ENCODE measurements at places on chromosomes 7 and 10.
A peak's percentile ranks its signal among the peaks of the same experiment; 100 is the strongest.

- DNase-seq = no peak
- H3K27ac ChIP-seq = no peak overlapping the region
- H3K27me3 ChIP-seq = no peaks in the 10 kb centered on the region
- H3K4me3 ChIP-seq = no peak overlapping the region
Observed at GRCh38 chr10:29411666-29412315, 122.9 kb downstream of the LYZL1 start.

GRCh38 chr10:72066318-72067284 is 21.8 kb downstream of the SPOCK2 start:
- no peaks in the 10 kb centered on the region for H3K27me3 ChIP-seq
- DNase-seq = no peak
- H3K4me3 ChIP-seq = no peak overlapping the region
- no peak overlapping the region for H3K27ac ChIP-seq
- peaks cover 13% of the 10 kb centered on the region for H3K4me1 ChIP-seq

GRCh38 chr7:120164-120991 is 72.0 kb upstream of the FAM20C start:
- no peak for DNase-seq
- H3K4me3 ChIP-seq = no peak overlapping the region
- H3K4me1 ChIP-seq = no peaks in the 10 kb centered on the region
- peaks cover 6% of the 10 kb centered on the region for H3K27me3 ChIP-seq
- H3K36me3 ChIP-seq = no peaks in the 10 kb centered on the region

GRCh38 chr10:118963341-118963740 is 66.2 kb upstream of the NANOS1 start:
- no peak for DNase-seq
- peaks cover 4% of the 10 kb centered on the region for H3K4me1 ChIP-seq
- H3K27me3 ChIP-seq = peaks cover 16% of the 10 kb centered on the region
- no peak overlapping the region for H3K4me3 ChIP-seq

- peaks cover 52% of the 10 kb centered on the region for H3K4me1 ChIP-seq
- no peak overlapping the region for H3K4me3 ChIP-seq
- H3K36me3 ChIP-seq = peaks cover 5% of the 10 kb centered on the region
- DNase-seq = no peak
Observed at GRCh38 chr10:79255007-79255507, 92.2 kb upstream of the PPIF start.

GRCh38 chr10:24215603-24216002 is 6.7 kb downstream of the KIAA1217 start:
- H3K4me1 ChIP-seq = no peaks in the 10 kb centered on the region
- H3K4me3 ChIP-seq = no peak overlapping the region
- no peak overlapping the region for H3K27ac ChIP-seq
- peaks cover 3% of the 10 kb centered on the region for H3K27me3 ChIP-seq

DNA sequence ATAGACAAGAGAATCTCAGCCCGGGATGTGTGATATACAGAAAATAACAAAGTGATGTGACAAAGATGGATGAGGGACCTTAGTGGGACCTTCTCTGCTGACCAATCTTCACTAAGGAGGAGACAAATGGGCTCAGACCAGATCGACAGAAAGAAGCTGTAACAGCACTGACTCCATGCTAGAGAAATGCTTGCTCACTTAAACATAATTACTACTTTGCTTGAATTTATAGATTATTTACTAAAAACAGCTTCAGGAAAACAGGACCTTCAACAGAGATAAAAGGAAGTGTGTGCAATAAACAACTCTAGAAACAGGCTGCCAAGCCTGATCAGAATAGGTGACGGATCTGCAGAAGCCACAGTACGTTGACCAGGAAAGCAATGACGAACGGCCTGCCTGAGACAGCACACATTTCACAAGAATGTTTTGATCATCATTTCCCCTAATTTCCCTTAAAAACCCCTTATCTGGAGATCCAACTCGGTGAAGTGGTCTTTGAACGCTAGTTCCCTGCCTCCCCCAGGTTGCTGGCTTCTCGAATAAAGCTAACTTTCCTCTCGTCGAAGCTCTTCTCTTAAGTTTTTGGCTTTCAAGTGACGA is 98.4 kb upstream of the STEAP1B start:
- no peak for DNase-seq
- no peak overlapping the region for H3K27ac ChIP-seq

DNA sequence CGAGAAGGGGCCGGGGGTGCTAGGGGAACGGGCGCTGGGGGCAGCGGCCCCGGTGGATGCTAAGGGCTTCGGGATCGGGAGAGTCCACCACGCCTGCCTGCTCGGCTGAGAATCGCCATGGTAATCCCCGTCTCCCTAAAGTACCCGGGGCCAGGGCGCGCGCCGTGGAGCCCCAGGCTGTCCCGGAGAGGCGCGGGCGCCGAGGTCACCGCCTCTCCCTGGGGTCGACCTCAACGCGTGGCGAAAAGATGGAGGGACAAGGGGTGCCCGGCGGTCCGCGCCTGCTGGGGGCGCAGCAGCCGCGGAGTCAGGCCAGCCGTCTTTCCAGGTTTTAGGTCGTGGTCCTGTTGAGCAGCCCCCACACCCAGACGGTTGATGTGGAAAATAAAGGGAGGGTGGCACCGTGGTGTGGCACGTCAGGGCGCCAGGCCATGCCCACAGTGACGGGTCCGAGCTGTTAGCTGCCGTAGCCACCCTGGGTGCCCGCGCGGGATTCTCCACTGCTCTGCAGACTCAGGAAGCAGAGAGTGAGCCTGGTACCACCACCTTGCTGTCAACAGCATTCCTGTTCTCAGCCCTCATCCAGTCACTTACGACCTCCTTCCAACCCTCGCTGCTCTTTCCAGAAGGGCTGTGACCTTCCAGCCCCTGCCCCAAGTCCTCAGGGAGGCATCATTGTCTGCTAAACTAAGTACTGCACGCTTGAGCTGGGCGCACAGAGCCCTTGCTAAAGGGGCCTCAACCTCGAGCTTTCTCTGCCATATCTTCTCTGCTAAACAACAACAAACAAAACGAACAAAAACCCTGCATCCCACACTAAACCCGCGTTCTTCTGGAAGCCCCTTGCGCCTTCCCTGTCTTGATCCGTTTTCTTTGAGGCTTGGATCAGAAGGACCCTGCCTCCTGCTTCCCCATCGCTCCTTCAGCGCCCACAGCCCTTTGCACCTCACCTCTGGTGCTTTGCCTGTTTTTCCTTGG is 666 bp downstream of the SMKR1 start:
- H3K27ac ChIP-seq = no peak overlapping the region
- no peak for DNase-seq
- peaks cover 5% of the 10 kb centered on the region for H3K27me3 ChIP-seq
- peak overlapping the region; percentile 78 for H3K4me3 ChIP-seq
- H3K4me1 ChIP-seq = peaks cover 19% of the 10 kb centered on the region
- no peaks in the 10 kb centered on the region for H3K36me3 ChIP-seq

- no peaks in the 10 kb centered on the region for H3K4me1 ChIP-seq
- H3K27me3 ChIP-seq = no peaks in the 10 kb centered on the region
- no peak for DNase-seq
- H3K36me3 ChIP-seq = no peaks in the 10 kb centered on the region
- no peak overlapping the region for H3K4me3 ChIP-seq
- H3K27ac ChIP-seq = no peak overlapping the region
Observed at GRCh38 chr7:47180516-47180826, 401.4 kb downstream of the TNS3 start.

- no peaks in the 10 kb centered on the region for H3K27me3 ChIP-seq
- DNase-seq = no peak
- no peaks in the 10 kb centered on the region for H3K4me1 ChIP-seq
- H3K27ac ChIP-seq = no peak overlapping the region
- H3K4me3 ChIP-seq = no peak overlapping the region
Observed at GRCh38 chr10:112716924-112717413, 233.1 kb upstream of the TCF7L2 start.

DNA sequence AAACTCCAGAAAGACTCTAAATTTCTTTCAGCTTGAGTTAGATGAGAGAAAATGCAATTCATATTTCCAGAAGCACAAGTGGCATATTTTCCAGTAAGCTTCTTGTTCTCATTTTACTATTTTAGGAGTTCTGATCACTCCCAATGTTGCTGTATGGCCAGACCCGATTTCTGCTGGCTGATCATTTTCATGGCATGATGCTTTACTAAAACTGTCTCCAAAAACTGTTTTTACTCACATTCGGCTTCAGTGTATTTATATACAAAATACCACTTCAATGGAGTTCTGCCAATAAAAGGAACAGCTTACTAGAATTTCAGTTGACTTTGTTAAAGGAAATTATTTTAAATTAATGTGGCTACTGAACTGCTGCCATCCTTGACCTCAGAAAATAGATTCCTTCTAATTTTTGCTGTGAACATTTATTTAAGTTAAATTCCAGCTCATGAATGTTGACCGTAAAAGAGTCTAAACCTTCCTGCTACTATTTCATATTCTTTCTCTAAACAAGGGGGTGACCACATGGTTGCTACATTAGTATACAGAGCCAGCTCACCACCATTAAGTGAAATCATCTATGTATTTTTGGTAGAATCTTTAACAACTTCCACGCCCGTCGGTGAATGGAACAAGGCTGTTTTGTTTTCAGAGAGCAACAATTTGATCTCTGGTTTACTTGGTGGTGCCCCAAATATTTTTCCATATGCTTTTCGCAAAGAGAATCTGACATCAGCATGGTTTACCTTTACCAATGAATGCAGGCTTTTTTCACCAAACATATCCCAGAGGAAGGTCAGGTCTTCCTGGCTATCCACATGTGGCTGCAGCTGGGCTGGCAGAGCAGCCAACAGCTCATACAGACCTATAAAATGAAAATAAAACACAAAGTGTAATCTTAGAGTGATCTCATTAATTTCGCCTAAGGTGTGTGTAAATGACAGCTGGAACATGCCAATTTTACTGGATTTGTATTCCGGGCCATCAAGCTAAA is 101.2 kb downstream of the MPP7 start:
- H3K4me1 ChIP-seq = no peaks in the 10 kb centered on the region
- no peak overlapping the region for H3K27ac ChIP-seq
- H3K36me3 ChIP-seq = no peaks in the 10 kb centered on the region
- no peak overlapping the region for H3K4me3 ChIP-seq
- DNase-seq = no peak
- H3K27me3 ChIP-seq = no peaks in the 10 kb centered on the region

- DNase-seq = no peak
- no peaks in the 10 kb centered on the region for H3K36me3 ChIP-seq
- no peaks in the 10 kb centered on the region for H3K4me1 ChIP-seq
- peaks cover 17% of the 10 kb centered on the region for H3K27me3 ChIP-seq
Observed at GRCh38 chr7:118615-119391, 73.6 kb upstream of the FAM20C start.

GRCh38 chr10:49187950-49188761 is at the start of gene TMEM273:
Gene TMEM273, minus strand, starts transcription at chr10:49188391. Its CDS starts 55 bp downstream, at chr10:49188336.
- DNase-seq = peak; percentile 81
- H3K27ac ChIP-seq = peak within 1 kb of the TSS; percentile 80
- H3K36me3 ChIP-seq = peaks cover 9% of the 10 kb centered on the region
- H3K4me3 ChIP-seq = peak within 1 kb of the TSS; percentile 78

GRCh38 chr7:4163565-4164203 is 518.4 kb upstream of the FOXK1 start:
- H3K4me1 ChIP-seq = no peaks in the 10 kb centered on the region
- no peak overlapping the region for H3K27ac ChIP-seq
- H3K27me3 ChIP-seq = no peaks in the 10 kb centered on the region
- no peak overlapping the region for H3K4me3 ChIP-seq
- no peak for DNase-seq

- no peaks in the 10 kb centered on the region for H3K36me3 ChIP-seq
- DNase-seq = no peak
- no peaks in the 10 kb centered on the region for H3K4me1 ChIP-seq
- no peaks in the 10 kb centered on the region for H3K27me3 ChIP-seq
- H3K27ac ChIP-seq = no peak overlapping the region
Observed at GRCh38 chr7:147638566-147638965, 952.0 kb upstream of the C7orf33 start.

DNA sequence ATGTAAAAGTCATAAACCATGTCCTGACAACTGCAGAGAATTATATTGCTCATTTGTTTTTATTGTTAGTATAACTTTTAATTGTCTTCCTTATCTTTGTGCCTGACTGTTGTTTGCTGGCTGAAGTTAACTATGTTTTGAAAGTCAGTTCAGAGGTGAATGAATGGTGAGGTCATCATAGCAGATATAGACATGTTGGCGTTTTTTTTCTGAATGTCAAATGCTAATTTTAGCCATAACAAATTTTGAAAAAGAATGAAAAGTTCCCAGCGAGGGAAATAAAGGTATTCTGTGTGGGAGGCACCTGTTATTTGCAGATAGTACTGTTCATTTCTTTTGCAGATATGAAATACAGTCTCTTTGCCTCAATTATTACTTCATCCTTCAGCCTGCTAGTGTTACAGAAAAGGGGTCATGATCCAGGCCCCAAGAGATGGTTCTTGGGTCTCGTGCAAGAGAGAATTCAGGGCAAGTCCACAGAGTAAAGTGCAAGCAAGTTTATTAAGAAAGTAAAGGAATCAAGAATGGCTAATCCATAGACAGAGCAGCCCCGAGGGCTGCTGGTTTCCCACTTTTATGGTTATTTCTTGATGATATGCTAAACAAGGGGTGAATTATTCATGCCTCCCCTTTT is 96.5 kb downstream of the CAMK1D start:
- H3K4me3 ChIP-seq = no peak overlapping the region
- H3K27ac ChIP-seq = no peak overlapping the region

GRCh38 chr10:80664071-80664680 is 126.5 kb downstream of the SH2D4B start:
- no peak overlapping the region for H3K27ac ChIP-seq
- no peaks in the 10 kb centered on the region for H3K36me3 ChIP-seq
- peaks cover 7% of the 10 kb centered on the region for H3K27me3 ChIP-seq
- peaks cover 3% of the 10 kb centered on the region for H3K4me1 ChIP-seq

- H3K36me3 ChIP-seq = no peaks in the 10 kb centered on the region
- no peak overlapping the region for H3K4me3 ChIP-seq
- no peaks in the 10 kb centered on the region for H3K4me1 ChIP-seq
- H3K27me3 ChIP-seq = peaks cover 26% of the 10 kb centered on the region
- DNase-seq = no peak
Observed at GRCh38 chr10:77168861-77169260, 468.7 kb downstream of the KCNMA1 start.

GRCh38 chr7:3037259-3037658 is 6.4 kb downstream of the CARD11 start:
- H3K4me3 ChIP-seq = no peak overlapping the region
- no peak for DNase-seq
- peaks cover 63% of the 10 kb centered on the region for H3K36me3 ChIP-seq
- H3K27me3 ChIP-seq = no peaks in the 10 kb centered on the region
- H3K4me1 ChIP-seq = peaks cover 50% of the 10 kb centered on the region

- H3K36me3 ChIP-seq = no peaks in the 10 kb centered on the region
- no peak overlapping the region for H3K27ac ChIP-seq
- no peak for DNase-seq
- no peak overlapping the region for H3K4me3 ChIP-seq
- no peaks in the 10 kb centered on the region for H3K4me1 ChIP-seq
Observed at GRCh38 chr10:76309741-76310587, 878.5 kb downstream of the LRMDA start.

All from activated CD8-positive, alpha-beta memory T cell treated with anti-CD3 and anti-CD28 coated beads, Interleukin-2, amount 10 ng/mL, durations not matched to agents 7 days and 5 days (primary cell).